ENCODE measurements at places on chromosomes 7 and 10. TPM values are rescaled to one million over a fixed set of nuclear protein-coding genes. Genes with fewer than 3 reads are reported as not detected.

Gene TM9SF3
- 176 TPM for total RNA-seq

Gene DEPP1
- total RNA-seq = 7.0 TPM

Gene AGAP4
- total RNA-seq = 45.2 TPM

Gene ELOVL3
- 1.4 TPM for total RNA-seq

Gene SPDYE2
- not detected for total RNA-seq

Gene AGR2
- 343 TPM for total RNA-seq

Gene RBP3
- total RNA-seq = not detected

Gene GNAT3
- total RNA-seq = not detected

Gene SYT15B
- total RNA-seq = 0.11 TPM

Gene CTAGE4
- not detected for total RNA-seq

Gene INTS15
- 24.7 TPM for total RNA-seq

Gene SPDYE11
- not detected for total RNA-seq

Gene PROSER2
- 134 TPM for total RNA-seq

Gene CDK14
- 22.5 TPM for total RNA-seq

Gene TRPV5
- total RNA-seq = not detected

Gene ETV1
- 0.52 TPM for total RNA-seq

Gene ELFN1
- total RNA-seq = 2.3 TPM

Gene DCLRE1A
- total RNA-seq = 13.5 TPM

Gene ERVW-1
- 0.51 TPM for total RNA-seq

Gene SPDYE5
- not detected for total RNA-seq

Gene CPXM2
- total RNA-seq = not detected

Gene TMEM270
- total RNA-seq = not detected

Gene ATG9B
- total RNA-seq = 4.3 TPM

Gene TBXAS1
- total RNA-seq = 1.6 TPM

Gene GPR158
- total RNA-seq = 0.05 TPM

Gene ZRANB1
- 27.7 TPM for total RNA-seq

Gene SLC26A5
- 1.5 TPM for total RNA-seq

Gene MMP21
- not detected for total RNA-seq

Gene NOS3
- 1.1 TPM for total RNA-seq

Gene SAMD9L
- not detected for total RNA-seq

Gene RNF32
- 26.0 TPM for total RNA-seq

Gene INTS1
- 124 TPM for total RNA-seq

Gene SLC26A3
- 0.79 TPM for total RNA-seq

Gene SFXN2
- 40.0 TPM for total RNA-seq

Gene DNAJC12
- total RNA-seq = 1.4 TPM

Gene SPDYE9
- total RNA-seq = not detected

All from Caco-2 (cell line).